ENCODE measurements at places on chromosomes 5 and 9.

GRCh38 chr5:113061846-113062780 is 85.5 kb downstream of the DCP2 start:
- no peak for DNase-seq

DNA sequence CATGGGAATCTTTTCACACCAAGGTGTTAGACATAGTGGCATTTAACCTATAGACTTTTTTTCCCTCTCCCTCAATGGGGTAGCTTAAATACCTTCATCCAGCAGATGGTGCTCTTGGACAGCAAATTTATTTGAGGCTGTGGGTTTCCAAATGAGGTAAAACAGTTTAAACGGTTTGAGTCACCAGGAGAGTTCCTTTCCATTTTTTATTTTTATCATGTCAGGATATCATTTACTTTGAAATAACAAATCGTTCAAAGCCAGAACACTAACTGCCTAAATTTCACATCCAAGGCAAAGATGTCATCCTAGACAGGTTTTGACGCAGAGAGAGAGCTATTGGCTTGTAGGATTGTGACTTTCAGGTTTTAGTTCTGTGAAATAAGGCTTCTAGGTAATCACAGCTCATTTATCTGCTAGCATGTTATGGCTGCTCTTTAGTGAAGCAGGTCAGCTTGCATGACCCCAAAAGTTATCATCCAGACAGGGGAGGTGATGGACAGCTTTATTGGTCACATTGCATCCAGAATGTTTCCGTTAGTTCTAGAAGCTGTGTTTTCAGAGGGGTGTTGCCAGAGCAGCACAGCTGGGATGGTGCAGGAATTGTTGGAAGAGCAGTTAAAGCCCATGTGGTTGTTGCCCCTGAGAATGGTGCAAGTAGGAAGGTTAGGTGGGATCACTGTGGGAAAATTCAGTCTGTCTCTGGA is 69.8 kb downstream of the KDM4C start:
- DNase-seq, result no peak

DNA sequence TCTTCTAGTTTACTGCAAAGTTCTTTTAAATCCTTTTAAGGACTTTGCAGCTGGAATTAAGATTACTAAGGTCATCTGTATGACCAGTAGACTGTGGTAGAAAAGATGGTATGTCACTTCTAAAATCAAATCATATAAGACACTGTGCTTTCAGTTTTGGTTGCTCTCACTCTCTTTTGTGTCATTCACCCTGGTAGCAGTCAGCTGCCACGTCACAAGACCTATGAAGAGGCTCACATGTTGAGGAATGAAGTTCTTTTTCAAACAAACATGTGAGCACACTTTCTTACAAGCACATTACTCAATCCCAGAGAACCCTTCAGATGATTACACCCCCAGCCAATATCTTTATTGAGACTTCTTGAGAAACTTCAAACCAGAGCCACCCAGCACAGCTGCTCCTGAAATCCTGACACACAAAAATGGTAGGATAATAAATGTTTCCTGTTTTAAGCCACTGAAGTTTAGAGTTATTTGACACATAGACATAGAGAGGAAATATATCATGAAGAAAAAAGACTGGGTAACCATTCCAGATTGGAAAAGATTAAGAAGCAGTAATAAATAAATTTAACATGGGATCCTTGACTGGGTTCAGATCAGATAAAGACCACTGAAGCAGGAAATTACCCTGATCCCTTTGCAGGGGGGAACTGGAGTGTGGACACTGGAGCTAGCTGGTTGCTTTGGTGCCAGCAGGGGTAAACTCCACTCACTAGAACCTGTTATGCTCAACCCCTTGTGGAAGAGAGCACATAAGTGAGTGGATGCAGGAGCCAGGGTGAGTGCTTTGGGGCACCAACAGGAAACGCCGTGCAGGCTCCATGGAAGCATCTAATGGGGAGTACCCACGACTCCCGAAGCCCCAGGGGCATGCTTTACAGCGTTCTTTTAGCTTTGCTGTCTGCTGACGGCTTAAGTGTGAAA is 64.1 kb downstream of the SLCO4C1 start:
- DNase-seq, result no peak

DNA sequence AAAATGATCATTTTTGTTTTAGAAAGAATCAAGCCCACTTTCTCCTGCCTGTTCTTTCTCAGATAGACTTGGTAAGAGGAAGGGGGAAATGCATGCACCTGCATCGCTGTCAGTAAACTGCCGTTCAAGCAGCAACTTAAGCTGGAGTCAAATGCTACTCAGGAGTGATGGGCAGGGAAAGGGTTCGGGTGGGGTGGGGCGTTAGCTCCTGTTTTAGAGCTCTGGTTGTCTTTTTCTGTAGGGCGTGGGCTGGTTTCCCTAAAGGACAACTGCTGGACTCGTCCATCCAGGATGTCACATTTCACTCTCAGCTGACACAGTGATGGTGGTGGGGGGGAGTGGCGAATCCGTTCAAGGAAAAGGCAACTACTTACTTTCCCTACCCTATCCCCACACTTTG is 75.0 kb downstream of the NDFIP1 start:
- DNase-seq, result no peak

DNA sequence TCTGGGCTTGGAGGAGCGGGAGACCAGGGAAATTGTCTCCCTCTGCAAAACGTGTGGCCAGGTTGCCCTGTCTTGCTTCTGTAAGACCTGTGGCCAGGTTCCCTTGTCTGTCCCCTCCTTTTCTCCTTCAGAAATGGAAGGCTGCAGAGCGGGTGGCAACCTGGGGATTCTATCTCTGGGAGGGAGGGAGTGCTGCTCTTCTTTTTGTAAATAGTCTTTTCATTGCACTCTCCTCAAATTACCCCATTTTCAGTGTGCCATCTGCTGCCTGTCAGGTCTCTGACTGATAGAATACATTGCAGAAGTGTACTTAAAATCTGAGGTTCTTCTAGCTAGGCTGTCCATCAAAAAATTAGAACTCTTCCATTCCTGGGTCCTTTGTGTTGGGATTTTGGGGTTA is 126.0 kb downstream of the GABRB2 start:
- no peak for DNase-seq

- DNase-seq, result no peak
Measured at GRCh38 chr5:81171769-81172168, 61.4 kb upstream of the CKMT2 start.

DNA sequence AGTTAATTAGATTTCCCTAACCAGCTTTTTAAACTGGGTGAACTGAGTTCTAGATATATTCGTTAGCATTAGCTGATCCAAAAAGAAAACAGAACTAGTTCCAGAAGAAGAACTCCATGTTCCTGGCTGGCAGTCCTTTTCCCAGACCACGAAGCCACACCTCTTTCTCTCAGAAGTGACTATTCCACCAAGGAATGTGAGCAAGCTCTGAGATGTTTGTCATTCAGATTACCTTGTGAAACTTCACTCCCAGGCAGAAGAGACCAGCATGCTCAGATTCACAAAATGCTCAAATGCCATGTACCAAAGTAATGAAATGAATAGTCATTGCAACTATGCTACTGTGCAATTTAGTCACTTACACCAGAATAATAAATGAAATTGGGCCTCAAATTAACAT is 4.4 kb upstream of the SSBP2 start:
- no peak for DNase-seq

- no peak for DNase-seq
Measured at GRCh38 chr9:136002881-136003280, 41.7 kb upstream of the UBAC1 start.

DNA sequence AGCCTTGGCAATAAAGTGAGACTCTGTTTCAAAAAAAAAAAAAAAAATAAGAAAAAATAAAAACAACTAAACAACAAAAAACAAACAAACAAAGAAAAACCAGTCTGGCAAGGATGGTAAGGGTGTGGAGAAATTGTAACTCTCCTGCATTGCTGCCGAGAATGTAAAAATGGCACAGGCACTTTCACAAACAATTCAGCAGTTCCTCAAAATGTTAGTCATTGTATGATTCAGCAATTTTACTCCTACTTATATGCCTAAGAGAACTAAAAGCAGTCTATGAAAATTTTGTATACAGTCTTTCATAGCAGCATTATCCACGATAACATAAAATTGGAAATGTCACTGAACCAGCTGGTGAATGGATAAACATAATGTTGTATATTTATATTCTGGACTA is 280.4 kb downstream of the CDH9 start:
- DNase-seq, result no peak

- DNase-seq, result no peak
Measured at GRCh38 chr5:113524927-113525326, 11.4 kb downstream of the YTHDC2 start.

GRCh38 chr5:93593476-93594131 is 10.6 kb downstream of the NR2F1 start:
- no peak for DNase-seq

GRCh38 chr9:36584620-36585460 is 12.1 kb downstream of the MELK start:
- no peak for DNase-seq

DNA sequence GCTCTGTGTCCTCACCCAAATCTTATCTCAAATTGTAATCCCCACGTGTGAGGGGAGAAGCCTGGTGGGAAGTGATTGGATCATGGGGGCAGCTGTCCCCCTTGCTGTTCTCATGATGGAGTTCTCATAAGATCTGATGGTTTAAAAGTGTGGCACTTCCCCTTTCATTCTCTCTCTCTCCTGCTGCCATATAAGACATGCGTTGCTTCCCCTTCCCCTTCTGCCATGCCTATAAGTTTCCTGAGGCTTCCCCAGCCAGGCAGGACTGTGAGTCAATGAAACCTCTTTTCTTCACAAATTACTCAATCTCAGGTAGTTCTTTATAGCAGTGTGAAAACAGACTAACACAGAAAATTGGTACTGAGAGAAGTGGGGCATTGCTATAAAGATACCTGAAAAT is 107.7 kb downstream of the DMAC1 start:
- no peak for DNase-seq

DNA sequence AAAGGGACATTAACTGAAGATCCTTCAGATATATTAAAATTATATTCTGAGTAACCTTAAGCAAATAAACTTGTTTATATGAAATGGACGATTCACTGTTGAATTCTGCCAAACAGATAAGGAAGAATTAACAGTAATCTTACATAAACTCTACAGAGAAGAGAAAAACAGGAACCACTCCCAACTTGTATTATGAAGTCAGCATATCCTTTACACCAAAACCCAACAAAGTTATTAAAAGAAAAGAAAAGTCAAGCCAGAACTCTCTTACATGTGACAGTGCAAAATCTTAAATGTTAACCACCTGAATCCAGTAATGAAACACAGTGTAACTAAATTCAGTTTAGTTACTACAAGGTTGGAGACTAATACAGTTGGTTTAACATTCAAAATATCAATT is 185.8 kb downstream of the DEPDC1B start:
- DNase-seq, result no peak

DNA sequence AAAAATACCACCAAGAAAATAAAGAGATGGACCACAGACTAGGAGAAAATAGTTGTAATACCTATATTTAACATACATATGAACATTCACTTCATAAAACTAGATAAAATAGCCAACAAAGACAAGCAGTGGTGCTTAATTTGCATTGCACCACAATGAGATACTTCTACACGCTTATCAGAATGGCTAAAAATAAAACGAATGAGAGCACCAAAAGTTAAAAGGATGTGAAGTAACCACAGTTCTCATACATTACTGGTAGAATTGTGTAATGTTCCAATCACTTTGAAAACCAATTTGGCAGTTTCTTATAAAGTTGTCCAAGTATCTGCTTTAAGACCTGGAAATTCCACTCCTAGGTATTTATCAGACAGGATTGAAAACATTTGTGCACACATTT is 198.9 kb upstream of the SGCD start:
- DNase-seq, result no peak

DNA sequence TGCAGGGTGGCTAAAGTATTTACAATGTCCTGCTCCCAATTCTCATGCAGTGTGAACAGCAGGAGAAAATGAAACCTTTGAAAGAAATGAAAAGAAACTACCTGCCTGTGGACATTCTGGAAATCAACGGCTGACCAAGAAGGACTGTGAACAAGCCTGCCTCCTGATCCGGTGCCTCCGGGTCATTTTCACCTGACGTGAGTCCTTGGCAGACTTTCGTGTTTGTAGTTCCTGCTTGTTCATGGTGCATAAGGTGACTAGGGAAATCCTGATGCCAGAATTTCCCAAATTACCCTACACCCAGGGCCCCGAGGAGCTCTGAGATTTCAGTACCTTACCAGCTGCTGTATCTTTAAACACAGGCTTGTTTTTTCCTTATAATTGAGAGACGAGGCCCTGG is 317.5 kb downstream of the TLE1 start:
- no peak for DNase-seq
